HFFc6 (cell line): ENCODE measurements at places on chromosomes 16 and 17.

GRCh38 chr16:26605626-26606271 is 461.0 kb upstream of the C16orf82 start:
- no peak for DNase-seq

DNA sequence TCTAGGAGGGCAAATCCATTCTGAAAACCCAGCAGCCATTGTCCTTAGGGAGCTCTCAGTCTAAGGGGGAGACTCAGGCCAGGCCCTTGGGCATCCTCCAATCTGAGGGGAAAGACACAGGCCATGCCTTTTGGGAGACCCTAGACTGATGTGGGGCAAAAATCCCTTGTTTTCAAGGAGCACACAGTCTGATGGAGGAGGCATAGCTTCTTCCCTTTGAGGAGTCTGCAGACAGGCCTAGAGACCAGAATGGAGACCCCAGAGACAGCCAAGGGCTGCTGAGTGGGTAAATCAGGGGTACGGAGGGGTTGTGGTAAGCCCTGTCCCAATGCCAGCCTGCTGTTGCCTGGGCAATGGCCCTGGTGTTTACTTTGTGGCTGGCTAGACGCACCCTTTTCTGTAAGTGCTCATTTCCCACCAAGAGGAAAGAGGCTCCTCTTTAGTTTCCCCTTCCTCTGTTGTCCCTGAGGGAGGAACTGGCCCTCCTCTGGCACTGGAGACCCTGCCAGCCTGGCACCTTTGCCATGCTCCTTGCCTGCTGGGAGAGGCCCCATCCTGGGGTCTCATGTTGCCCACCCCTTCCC is 19.3 kb downstream of the ARHGAP23 start:
- DNase-seq, result no peak

GRCh38 chr16:89697161-89697615 is 4.3 kb downstream of the SPATA2L start:
- no peak for DNase-seq

- DNase-seq, result peak; percentile 87
Measured at GRCh38 chr16:75108792-75109731, 7.5 kb downstream of the LDHD start.

- no peak for DNase-seq
Measured at GRCh38 chr16:3029491-3030221, 5.8 kb downstream of the THOC6 start.

DNA sequence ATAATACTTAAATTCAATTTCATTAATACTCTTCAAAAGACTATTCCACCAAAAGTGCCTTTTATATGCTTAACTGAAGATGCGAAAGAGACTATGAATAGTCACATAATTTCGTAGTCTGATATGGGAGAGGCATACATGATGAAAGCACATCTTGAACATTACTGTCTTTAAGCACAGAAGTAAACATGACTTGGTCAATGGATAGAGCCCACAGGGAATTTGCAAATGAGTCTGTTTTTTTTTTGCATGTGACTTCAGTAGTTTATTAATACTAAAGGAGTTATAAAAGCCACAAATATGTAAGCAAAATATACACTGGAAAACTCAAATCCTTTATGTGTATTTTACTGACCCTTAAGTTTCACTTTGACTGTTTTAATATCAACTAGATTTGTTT is 15.9 kb downstream of the ADPRM start:
- no peak for DNase-seq

DNA sequence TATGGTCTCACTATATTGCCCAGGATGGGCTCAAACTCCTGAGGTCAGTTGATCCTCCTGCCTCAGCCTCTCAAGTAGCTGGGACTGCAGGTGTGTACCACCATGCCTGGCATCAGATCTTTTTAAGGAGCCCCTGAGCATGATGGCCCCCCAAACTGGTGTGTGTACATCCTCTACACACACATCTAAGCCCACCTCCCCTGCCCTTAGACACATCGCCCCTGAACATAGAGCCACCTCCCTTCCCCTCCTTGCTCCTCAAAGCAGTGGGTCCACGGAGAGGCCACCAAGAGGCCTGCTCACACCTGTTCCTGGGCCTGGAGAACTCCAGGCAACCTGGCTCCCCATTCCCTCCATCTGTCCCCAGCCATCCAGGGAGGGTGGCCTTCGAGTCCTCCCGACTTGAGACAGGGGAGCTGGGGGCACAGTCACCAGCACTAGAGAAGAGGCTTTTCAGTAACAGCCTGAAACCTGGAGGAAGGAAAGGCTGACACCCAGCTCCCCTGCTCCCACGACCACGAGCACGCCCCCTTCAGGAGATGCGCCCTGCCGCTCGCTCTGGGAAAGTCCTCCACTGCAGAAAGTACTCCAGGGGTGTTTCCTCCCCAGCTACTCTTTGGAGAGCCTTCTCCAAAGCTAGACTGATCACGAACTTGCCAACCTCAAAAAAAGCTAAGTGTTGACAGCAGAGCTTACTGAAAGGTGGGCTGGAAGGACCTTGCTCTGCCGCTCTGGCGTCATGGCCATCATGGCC is 12.6 kb upstream of the PRR29 start:
- DNase-seq, result no peak

GRCh38 chr17:63447471-63448009 is 1.4 kb upstream of the CYB561 start:
- no peak for DNase-seq

DNA sequence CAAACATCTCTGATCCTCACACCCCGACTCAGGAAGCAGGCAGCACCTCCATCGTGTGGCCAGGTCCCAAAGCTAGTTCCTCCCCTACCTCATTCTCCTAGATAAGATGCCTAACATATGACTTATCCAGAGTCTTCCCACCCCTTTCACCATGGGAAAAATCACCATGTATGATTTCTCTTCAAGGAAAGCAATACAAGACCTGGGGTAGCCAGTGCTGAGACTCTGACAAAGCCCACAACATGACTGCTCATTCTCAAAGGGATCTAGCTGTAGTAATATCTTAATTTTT is 45.1 kb downstream of the CMTM4 start:
- no peak for DNase-seq

DNA sequence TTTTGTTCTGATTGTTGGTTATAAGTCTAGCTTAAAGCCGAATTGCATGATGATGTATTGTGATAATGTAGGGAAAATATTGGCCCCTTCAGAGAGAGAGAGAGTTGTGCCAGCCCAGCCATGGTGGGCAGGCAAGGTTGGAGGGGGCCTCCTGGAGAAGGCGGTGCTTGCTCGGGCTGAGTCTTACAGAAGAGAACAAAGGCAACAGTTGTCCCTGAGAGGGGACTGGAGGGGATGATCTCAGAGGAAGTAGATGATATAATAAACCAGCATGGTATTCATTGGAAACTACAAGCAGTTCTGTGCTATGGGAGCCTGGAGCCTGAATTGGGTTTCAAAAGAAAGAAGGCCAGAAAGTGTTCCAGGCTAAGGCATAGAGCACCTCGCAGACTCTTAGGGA is 173.8 kb downstream of the RPTOR start:
- no peak for DNase-seq

DNA sequence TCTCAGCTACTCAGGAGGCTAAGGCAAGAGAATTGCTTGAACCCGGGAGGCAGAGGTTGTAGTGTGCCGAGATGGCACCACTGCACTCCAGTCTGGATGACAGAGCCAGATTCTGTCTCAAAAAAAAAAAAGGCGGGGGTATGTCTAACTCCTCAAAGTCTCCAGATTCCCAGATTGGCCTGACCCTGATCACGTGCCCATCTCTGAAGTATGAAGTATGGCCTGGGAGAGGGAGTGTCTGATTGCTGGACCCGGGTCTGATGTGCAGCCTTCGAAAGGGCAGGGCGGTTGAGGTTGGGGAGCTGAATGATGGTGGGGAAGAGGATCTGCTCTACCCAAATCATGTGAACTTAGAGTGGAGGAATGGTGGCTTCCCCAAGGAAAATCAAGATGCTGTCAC is 17.3 kb upstream of the AQP8 start:
- DNase-seq, result no peak

DNA sequence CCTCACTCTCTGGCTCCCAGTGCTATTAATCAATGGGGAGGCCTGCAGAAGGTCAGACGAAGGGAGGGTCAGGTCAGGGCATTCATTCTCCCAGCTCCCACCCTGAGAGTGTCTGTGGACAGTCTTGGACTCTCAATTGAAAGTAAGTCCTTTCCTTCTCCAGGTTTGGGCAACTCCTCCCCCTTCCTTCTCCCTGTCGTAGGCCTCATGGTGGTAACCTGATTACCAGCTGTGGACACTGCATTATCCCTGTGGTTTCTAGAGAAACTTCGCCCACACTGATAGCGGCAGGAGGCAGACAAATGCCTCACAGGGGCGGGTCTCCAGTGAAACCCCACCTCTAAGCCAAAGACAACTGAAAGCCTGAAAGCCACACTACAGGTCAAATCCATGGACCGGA is 57.7 kb upstream of the SLC25A19 start:
- DNase-seq, result no peak

DNA sequence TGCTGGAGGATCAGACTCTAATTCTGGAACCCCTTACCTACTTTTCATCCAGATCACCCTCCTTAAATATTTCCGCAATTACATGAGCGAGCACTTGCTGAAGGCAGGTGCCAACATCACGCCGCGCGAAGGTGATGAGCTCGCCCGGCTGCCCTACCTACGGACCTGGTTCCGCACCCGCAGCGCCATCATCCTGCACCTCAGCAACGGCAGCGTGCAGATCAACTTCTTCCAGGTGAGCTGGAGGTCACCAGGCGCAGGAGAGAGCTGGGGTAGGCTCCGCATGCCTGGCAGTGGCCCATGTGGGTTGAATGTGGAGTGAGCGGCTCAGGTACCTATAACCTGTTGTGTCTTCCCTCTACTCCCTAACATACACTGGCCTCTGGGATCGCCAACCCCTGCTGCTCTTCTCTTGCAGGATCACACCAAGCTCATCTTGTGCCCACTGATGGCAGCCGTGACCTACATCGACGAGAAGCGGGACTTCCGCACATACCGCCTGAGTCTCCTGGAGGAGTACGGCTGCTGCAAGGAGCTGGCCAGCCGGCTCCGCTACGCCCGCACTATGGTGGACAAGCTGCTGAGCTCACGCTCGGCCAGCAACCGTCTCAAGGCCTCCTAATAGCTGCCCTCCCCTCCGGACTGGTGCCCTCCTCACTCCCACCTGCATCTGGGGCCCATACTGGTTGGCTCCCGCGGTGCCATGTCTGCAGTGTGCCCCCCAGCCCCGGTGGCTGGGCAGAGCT is 10.9 kb downstream of the PLK1 start:
- DNase-seq, result no peak

GRCh38 chr16:78574571-78574970 is 475.1 kb downstream of the WWOX start:
- DNase-seq, result no peak

- no peak for DNase-seq
Measured at GRCh38 chr16:3035972-3036725, 595 bp downstream of the BICDL2 start.

- no peak for DNase-seq
Measured at GRCh38 chr16:31134625-31135534, 647 bp downstream of the PRSS8 start.

DNA sequence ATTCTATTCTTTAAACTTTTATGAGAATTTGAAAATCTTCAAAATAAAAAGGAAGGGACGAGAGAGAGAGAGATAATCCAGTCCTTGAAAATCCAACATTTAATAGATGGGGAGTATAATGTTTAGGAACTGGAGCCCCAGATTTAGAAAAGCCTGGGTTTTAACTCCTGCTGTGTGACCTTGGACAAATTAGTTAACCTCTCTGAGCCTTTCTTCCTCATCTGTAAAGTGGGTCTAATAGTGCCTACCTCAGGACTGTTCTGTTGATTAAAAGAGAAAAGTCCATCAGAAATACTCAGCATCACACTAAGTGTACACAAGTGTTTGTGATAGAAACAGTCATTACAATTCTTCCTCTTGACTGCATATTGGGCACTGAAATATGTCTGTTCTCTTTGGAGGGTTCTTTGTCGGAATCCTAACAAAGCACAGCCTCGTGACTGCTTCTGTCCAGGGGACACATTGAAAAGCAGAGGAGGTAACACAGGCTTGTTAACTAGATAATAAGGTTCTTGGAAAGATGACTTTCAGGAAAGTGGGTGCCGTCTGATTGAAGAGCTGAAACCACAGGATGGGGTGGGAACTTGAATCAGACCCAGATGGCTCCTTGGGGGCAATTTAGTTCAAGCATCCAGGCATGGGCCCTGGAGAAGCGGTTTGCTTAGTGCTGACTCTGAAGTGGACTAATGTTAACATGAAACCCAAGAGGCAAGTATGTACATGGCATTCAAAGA is 128.2 kb downstream of the CLEC16A start:
- DNase-seq, result no peak

DNA sequence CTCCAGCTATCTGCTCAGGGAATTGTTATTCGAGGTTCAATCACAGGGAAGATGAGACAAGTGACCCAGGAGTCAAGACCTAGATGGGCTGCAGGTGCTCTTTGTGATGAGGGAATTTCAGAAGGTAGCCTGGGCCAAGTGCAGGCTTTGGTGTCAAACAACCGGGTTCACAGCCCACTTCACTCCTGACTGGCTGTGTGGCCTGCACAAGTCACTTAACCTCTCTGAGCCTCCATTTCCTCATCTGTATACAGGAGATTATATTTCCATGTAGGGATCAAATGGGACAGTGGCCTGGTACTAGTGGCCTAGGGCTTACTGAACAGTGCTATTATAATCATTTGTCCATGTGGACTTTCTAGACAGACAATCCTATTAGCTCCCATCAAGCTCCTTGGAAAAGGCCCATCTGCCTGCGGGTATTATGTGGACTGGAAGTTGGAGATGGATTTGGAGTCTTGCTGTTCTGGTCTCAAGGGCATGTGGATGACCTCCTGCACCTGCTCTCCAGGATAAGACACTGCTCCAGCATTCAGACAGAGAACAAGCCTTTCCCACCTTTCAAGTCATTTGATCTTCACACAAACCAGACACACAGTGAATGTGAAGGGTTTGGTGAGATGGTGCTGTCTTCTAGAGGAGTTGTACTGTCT is 3.1 kb upstream of the MT1X start:
- no peak for DNase-seq

- DNase-seq, result no peak
Measured at GRCh38 chr17:19659366-19660177, 11.0 kb downstream of the ALDH3A2 start.

DNA sequence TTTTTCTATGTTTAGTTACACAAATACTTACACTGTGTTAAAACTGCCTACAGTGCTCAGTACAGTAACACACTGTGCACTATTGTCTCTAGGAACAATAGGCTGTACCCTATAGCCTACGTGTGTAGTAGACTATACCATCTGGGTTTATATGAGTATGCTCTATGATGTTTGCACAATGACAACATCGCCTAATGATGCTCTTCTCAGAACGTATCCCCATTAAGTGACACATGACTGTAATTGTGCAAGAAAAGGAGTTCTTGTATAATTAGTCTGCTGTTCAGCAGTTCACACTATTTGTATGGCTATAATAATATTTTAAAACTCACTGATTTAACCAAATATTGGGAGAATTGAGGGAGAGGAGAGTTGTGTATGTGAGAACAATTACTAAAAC is 173.7 kb downstream of the TRIM37 start:
- no peak for DNase-seq
